GM10248 (cell line): ENCODE measurements at places on chromosomes 7 and 10.
A peak's percentile ranks its signal among the peaks of the same experiment; 100 is the strongest.

DNA sequence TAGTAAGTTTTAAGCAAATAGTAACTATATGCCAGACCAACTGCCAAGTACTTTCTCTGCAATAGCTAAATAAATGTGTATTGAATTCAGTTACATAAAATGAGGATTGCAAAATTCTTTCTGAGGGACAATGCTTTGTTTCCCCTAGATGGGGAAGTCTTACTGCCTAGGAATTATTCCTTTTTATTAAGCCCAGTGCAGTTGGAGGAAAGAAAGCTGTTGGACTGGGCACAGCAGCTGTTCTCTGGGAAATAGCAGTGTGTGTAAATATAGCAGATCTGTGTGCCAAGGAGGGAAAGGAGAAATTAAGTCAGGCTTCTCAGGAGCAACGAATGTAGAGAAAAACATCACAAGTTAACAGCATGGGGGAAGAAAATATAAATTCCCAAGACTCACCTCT is 77.1 kb downstream of the SEC23IP start:
- DNase-seq: no peak

DNA sequence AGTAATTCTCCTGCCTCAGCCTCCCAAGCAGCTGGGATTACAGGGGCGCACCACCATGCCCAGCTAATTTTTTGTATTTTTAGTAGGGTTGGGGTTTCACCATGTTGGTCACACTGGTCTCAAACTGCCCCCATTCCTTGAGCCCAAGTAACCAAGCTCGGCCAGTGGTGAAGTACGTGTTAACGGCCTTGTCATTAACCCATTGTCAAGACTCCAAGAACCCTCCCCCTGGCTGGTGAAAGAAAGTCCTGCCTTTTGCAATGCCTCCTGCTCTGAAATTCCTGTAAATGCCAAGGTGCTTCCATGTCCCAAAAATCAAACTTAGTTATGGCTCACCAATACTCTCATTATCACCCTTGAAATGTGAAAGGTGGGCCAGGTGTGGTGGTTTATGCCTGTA is 18.8 kb upstream of the SEPHS1 start:
- no peak for DNase-seq

- no peak for DNase-seq
Measured at GRCh38 chr7:155805826-155806095, 6.5 kb downstream of the SHH start.

GRCh38 chr7:1555813-1556543 is at the start of gene TMEM184A:
TSS of gene TMEM184A (minus strand) at chr7:1556205. CDS start at chr7:1555484, 721 bp downstream.
- peak; percentile 62 for DNase-seq

DNA sequence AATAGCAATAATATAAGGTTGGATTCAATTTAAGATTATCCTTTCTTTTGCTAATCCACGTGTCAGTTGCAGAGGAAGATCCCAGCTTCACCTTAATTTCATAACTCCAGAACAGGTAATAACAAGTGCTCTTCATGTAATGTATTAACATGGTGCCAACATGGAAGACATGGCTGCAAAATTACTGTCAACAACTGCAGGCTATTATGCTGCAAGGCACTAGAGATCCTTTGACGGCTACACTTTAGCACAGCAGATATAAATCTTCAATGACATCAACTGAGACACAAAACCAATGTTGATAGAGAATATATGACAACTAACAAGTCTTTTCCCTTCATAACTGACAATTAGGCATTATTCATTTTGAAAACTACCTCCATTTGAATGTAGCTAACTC is 96.1 kb downstream of the RNF133 start:
- no peak for DNase-seq

DNA sequence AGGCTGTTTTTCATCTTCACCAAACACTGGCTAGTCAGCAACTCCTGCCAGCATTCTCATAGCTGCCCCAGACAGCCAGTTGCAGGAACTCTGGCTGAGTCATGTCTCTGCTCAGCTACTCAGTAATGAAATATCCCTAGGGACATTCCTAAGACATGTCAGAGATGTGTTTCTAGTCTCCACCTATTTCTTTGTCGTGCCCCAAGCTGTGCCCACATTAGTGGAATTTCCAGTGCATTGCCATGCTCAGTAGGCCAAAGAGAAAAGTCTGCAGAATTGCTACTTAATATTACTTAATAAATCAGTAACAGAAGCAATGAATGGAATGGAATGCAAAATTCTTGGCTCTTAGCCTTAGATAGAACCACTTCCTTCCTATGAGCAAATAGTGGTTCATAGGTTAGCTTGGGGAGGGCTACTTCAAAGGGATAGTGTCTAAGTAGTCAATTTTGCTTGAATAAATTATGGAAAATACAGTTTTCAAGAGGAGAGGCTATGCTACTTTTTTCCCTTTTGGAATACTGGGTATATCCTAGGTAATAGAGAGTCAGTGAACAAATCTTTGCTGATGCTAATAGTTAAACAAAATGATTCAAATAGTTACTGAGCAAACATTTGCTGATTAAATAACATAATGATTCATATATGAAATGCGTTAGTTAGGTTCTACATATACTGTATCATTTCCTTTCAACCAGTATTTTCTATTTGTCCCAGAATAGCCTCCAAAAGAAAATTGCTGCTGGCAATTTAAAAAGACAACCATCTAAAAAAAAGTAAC is 23.6 kb upstream of the SEMA3C start:
- DNase-seq: no peak

GRCh38 chr7:28750981-28751380 is 207.1 kb downstream of the TRIL start:
- DNase-seq: no peak

- no peak for DNase-seq
Measured at GRCh38 chr7:44112231-44112996, 8.3 kb downstream of the AEBP1 start.

GRCh38 chr7:151992375-151992774 is 33.1 kb upstream of the GALNT11 start:
- peak; percentile 43 for DNase-seq

DNA sequence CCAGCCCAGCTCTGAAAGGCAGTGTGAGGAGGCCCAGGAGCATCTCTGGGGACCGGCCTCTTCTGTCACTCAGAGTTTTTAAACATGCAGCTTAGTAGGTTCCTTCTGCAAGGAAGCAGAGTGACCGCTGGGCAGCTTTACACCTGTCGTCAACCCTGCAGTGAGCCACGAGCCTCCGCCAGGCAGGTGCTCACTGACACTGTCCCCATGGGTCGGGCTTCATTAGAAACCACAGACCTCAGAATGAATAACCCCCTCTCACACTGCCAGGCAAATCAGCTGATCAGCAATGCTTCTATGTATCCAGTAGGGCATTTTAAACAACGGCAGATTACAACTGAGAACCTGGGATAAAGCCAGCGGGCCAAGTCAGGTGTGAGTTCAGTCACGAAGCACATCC is 106.1 kb downstream of the MAD1L1 start:
- DNase-seq: no peak

DNA sequence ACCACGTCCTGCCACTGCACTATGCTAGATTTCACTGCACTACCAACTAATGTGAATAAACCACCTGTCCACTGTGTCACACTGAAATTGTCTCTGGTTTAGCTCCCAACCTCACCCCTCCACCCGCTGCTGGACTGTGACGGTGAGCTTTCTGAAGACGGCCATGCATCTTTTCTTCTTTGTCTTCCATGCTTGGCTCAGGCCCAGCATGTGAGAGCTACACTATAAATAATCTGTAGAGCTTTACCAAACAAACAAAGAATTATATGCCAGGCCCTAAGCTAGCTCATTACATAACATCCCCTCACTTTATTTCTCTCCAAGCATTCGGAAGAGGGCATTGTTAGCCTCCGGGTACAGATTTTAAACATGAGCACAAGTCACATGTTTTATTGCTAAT is 633.2 kb downstream of the TNS3 start:
- DNase-seq: no peak

DNA sequence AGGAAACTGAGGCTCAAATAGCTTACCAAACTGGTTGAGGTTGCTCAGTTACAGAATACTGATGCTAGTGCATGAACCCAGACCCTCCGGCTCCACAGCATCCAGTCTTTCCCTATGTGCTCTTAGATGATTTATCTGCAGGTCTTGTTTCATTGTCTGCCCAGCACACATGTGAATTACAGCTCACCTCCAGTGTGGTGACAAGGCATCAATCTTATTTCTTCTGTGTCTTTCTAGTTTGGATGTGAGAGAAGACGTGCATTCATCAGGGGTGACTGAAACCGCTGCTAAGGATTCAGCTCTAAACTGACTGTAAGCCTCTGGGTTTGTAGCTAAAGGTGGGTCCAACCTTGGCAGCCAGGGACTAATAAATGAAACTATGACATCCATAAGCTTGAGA is 123.8 kb downstream of the SH2D4B start:
- DNase-seq: no peak

GRCh38 chr10:44982496-44982895 is 3.9 kb upstream of the DEPP1 start:
- DNase-seq: no peak

GRCh38 chr10:48187713-48188485 is 86.6 kb downstream of the FRMPD2 start:
- DNase-seq: no peak

DNA sequence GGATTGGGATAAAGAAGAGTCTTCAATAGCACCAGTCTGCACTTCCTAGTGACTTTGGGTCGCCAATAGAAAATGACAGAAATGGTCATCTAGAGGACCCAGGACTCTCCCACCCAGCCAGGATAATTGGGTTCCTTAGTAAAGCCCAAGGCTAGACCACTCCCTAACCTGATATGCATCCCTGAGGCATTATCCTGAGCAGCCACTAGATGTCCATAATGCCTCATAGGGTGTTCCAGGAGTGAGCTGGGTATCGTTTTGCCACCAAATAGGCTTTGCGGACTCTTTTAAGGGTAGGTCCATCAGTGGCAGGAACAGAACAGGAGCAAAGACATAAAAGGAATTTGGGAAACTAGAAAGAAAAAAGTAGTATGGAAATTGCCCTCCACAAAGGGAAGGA is 4.5 kb upstream of the LRRC4 start:
- DNase-seq: no peak

- DNase-seq: no peak
Measured at GRCh38 chr10:4770801-4771553, 55.0 kb upstream of the AKR1E2 start.

DNA sequence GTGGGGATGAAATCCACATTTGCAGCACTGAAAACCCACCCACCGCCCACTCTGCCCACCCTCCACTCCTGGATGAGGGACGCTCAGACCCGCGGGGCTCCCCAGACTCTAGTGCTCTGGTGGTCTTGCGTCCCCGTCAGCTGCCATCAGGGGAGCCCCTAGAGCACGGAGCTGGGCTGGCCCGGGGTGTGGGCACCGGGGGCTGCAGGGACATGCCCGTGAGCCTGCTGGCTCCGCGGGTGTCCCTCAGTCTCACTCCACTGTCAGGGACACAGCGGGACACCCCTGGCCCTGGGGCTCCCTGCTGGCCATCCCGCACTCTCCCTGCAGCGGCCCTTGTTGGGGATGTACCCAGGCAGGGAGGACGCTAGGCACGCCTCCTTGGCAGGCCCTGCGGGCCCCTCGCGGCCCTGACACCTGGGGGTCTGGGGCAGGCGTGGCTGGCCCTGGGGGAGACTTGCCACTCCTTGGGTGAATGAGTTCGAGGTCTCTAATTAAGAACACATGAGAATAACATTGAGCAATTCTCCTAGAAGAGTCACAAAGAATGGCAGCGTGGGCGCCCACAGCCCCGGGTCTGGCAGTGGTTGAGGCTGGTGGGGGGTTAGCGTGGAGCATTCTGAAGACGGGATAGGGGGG is 64.2 kb downstream of the CFAP46 start:
- no peak for DNase-seq

- no peak for DNase-seq
Measured at GRCh38 chr10:3420527-3421469, 248.2 kb upstream of the PITRM1 start.

DNA sequence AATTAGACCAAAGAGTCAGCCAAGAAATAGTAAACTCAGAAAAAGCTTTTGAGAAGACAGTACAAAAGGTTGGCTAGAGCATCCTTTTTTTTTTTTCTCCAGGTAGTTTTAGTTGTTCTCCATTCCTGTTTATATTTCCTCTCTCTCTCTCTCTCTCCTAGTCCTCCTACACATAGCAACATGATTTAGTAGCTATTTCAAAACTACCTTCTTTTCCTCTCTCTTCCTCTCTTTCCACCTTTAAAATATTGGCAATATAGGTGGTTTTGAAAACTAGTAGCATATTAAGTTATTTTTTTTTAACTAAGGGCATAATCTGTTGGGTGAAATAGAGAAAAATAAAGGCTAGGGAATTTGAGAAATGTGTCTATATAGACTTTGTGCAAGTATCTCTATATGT is 5.0 kb downstream of the SKIDA1 start:
- no peak for DNase-seq

GRCh38 chr10:72697716-72698115 is 5.8 kb downstream of the MCU start:
- DNase-seq: no peak

GRCh38 chr7:27946351-27946750 is 206.4 kb downstream of the TAX1BP1 start:
- DNase-seq: no peak

DNA sequence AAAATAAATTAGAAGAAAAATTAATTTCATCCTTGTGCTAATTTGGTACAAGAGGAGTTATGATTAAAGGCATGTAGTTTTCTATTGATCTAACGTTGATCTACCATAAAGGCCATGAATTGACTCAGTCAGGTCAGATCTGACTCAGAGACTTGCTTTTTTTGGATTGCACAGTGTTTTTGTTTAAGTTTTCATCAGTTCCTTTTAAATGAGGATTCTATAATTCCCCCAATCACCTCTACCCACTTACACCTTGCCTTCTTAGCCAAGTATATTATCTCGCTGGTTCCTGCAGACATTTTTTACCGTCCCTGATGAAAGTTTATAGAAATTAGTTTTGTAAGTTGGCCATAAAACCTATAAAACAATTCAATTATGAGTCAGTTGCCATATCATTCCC is 132.4 kb upstream of the PALS2 start:
- no peak for DNase-seq

DNA sequence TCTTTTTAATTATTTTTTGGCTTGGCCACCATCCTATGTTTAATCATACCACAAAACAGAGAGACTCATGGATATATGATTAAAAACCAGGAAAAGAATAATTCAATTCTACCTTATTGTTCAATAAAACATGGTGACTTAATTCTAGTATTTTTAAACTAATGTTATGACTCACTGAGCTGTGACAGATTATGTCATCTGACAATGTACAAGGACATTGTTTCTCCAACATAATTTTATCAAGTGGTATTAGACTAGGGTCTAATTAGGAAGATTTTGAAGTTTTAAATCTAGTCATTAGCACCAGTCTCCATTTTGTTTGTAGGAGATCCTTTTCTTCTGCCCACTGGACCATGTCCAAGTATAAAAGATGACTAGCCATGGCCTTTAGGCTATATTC is 199.3 kb upstream of the MDFIC start:
- DNase-seq: no peak

DNA sequence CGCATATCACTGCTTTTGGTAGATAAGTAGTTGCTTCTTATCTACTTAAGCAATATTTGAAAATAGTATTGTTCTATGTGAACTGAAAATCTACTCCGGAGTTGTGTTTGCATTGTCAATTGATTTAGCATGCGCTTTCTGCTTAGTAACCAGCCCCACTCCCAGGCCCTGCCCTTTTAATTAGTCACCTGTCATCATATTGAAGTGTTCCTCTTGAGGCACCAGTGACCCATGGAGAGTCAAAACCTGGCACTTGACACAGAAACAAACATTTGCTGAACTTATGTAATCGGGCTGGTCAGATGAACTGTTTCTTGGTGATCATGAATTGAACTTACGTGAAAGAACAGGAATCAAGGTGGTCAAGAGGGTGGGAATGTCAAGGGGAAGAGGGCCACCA is 27.8 kb upstream of the CDHR3 start:
- DNase-seq: no peak

GRCh38 chr10:99431190-99431760 is 851 bp upstream of the GOT1 start:
- no peak for DNase-seq

GRCh38 chr7:115227473-115228235 is 305.8 kb downstream of the MDFIC start:
- DNase-seq: no peak
